ENCODE measurements at places on chromosomes 12 and 14.
A peak's percentile ranks its signal among the peaks of the same experiment; 100 is the strongest.

- ATAC-seq = no peak
Observed at GRCh38 chr12:54311051-54311450, 10.2 kb upstream of the NFE2 start.

GRCh38 chr12:6273541-6274230 lies 36.8 kb upstream of the PLEKHG6 start:
- ATAC-seq = no peak

GRCh38 chr14:79083356-79083755 lies 913.2 kb downstream of the NRXN3 start:
- ATAC-seq = no peak

GRCh38 chr12:19575337-19576243 lies 136.3 kb downstream of the AEBP2 start:
- peak; percentile 89 for ATAC-seq

- ATAC-seq = peak; percentile 81
Observed at GRCh38 chr12:18224745-18225144, 36.6 kb upstream of the PIK3C2G start.

DNA sequence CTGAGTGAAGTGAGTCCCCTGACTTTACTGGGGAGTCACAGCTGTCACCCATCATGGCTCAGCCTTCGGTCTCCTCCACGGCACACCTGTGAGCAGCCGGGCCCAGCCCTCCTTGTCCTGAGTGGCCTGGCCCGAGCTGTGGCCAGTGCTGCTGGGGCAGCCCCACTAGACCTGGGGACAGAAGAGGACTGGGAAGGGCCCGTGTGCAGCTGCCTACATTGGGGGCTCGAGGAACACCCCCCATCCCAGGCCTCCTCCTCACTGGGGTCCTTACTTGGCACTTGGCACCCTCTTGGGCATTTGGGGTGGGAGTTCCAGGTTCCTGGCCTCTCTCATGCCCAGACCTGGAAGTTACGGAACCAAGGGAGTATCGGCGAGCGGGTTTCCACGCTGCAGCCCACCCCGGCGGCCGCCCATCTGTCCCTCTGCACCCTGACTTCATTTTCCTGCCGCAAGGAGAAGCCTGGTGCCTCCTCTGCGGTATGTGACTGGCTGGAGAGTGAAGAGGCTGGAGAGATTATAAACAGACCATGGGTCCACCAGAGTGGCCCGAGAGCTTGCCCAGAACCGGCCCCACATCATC lies 179.7 kb downstream of the KIF26A start:
- ATAC-seq = no peak

DNA sequence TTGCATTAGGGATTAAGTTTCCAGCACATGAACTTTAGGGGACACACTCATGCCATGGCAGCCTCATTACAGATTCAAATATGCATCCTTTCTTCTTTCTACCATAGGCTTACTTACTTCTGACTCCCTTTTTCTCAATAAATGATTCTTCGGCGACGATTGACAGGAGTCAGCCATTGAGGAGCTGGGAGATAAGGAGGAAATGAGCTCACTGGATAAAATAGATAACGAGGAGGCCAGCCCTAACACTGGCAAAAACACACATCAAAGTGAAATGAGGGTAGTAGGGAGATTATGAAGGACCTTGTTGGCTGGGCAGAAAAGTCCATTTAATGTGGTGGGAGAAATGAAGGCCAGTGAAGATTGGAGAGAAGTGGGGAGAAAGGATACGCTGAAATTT lies 172.2 kb downstream of the SLC41A2 start:
- ATAC-seq = no peak

GRCh38 chr12:49540229-49541139 lies 1.7 kb downstream of the KCNH3 start:
- no peak for ATAC-seq

DNA sequence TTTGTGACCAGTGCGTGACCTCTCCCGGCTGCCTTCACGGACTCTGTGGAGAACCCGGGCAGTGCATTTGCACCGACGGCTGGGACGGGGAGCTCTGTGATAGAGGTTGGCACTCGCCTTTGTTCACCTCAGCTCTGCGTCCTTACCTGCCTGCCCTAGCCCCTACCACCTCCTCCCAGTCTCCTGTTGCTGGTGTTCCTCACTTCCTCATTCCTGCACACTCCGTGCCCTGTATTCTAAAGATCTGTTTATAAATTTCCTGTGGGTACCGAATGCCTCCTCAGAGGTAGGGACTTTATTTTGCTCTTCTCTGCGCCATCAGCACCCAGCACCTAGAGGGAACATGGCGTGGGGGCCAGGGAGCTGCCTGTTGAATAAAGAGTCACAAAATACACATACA lies 2.3 kb downstream of the DLK1 start:
- ATAC-seq = no peak

- ATAC-seq = no peak
Observed at GRCh38 chr12:53051058-53051880, 1.4 kb downstream of the TNS2 start.

- ATAC-seq = no peak
Observed at GRCh38 chr12:110243227-110243626, 37.8 kb upstream of the ATP2A2 start.

- ATAC-seq = no peak
Observed at GRCh38 chr12:41869432-41869831, 275.2 kb downstream of the GXYLT1 start.

GRCh38 chr14:49915085-49915484 lies 22.2 kb downstream of the ARF6 start:
- no peak for ATAC-seq

DNA sequence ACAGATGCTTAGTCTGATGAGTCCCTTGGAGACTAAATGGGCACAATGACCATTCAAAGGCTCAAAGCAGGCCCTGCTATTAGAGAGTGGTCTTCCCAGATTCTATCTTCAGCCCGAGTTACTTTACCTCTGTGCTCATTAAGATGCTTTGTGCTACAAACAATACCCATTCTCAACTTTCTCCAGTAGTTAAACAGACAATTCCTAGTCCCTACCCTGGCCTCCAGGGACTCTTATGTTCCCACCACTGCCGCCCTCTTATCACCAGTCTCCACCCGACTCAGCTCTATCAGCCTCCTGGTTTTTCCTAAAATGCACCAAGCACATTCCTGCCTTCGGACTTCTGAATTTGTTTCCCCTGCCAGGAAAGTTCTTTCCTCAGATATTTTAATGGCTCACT lies 25.6 kb upstream of the GPHB5 start:
- ATAC-seq = no peak

DNA sequence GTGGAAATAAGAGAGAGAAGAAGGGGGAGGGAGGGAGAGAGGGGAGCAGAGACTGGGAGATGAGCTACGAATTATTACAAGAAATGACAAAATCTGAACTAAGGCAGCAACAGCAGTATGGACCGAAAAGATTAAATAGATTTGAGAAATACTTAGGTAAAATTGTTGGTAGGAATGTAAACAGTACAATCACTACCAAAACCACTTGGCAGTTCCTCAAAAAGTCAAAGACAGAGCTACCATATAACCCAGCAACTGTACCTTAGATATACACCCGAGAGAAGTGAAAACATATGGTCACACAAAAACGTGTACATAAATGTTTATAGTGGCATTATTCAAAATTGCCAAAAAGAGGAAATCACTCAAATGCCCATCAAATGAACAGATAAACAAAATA lies 14.1 kb downstream of the KRAS start:
- ATAC-seq = no peak

DNA sequence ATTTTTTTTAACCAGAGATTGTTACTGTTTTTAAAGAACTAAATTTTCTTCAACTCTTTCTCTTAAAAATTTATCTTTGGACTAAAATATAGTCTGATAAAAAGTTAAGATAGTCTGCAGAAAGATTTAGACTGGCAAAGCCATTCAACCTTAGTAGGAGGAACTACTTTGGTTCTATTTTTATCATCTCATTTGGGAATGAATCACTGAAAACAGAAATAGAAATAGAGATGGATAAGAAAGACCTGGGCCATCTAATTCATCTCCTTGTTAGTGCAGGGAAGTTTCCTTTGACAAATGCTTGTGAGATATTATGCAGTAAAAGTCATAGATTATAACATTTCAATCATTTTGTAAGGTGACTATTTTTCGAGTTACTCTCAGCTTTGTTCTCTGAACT lies 263.2 kb upstream of the NPAS3 start:
- no peak for ATAC-seq

Measured in SK-N-SH treated with all-trans-retinoic acid at 6 μM for 48 hours (cell line).